ENCODE measurements at places on chromosomes 12 and 14.
A peak's percentile ranks its signal among the peaks of the same experiment; 100 is the strongest.

DNA sequence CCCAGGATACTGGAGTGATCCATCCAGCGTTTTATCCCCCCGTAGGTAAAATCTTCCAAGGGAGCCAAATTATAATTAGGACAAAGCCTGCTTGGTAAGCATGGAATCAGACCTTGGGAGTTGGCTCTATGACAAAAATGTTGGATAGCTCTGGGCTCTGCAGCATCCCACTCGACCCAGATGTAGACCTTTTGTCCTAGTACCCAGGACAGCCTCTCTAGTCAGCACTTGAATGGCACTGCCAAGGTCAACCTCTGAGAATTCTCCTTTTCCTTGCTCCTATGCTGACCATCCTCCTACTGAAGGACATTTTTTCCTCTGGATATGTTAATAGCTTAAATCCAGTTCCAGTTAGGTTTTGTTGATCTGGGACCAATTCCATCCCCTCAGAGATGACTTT lies 104.7 kb upstream of the SLC35F4 start:
- DNase-seq: no peak

- no peak for DNase-seq
Measured at GRCh38 chr12:75981247-75982168, 50.1 kb downstream of the PHLDA1 start.

DNA sequence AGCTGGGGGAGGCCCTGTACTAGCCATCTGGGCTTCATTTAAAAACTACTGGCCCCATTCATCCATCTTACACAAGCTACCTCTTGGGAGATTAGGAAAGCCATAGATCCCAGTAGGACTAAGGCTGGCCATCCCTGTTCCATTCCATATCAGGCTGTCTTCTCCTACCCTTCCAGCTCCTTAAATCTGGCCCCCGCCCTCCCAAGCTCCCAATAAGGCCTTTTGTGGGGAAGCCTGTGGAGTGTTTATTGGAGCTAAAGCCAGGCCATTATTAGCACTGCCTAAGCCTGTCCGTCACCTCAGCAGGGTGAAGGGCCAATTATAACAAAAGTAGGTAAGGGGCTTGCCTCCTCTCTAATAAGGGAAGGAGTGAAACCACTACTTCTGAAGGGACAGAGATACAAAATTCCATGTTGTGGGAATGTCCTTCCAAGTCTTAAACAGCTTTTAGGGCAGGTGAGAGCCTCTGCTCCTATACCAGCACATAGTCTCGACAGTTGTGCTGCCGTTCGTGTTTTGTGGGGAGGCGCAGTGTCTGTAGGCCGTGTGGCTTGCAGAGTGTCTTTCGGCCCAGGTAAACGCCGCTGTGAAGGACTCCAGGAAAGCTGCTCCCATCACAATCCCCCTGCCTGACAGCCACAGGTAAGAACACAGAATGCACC lies 3.7 kb downstream of the MYL6 start:
- DNase-seq: no peak

- DNase-seq: no peak
Measured at GRCh38 chr12:130701402-130701744, 14.7 kb downstream of the RIMBP2 start.

DNA sequence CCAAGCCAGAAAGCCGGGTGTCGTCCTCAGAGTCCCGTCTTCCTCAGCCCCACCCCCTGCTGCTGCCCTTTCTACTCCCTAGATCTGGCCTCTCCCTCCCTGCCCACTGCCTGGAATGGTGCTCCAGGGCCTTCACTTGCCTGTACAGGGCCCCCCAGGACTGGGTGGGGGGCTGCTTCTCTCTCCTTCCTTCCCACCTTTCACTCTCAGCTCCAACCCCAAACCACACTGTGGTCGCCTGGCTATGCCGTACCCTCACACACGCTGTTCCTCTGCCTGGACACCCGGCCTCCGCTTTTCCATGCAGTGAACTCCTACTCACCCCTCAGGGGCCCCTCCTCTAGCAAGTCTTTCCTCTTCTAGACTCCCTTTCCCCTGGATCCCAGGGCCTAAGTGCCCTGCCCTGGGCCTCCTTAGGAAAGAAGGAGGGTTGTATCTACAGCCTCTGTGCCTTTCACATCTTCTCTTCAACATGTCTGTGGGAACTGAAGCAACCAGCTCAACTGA lies 25.5 kb upstream of the DIO3 start:
- no peak for DNase-seq

GRCh38 chr12:108442067-108442466 lies 73.0 kb upstream of the FICD start:
- no peak for DNase-seq

DNA sequence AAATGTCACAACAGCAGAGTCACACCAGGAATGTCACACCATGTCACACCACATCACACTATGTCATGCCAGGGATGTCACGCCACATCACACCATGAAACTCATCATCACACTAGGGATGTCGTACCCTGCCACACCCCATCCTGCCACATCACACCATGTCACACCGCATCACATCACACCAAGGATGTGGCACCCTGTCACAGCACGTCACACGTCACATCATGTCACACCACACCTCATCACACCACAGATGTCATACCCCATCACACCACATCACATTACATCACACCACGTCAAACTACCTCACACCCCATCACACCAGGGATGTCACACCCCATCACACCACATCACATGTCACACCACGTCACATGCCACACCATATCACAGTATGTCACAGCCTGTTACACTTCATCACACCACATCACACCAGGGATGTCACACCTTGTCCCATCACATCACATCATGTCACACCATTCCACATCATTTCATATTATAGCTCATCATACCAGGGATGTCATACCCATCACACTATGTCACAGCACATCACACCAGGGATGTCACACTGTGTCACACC lies 90.9 kb downstream of the TMEM121 start:
- DNase-seq: peak; percentile 53

GRCh38 chr12:107318556-107318805 lies 225.1 kb upstream of the CRY1 start:
- no peak for DNase-seq

- DNase-seq: no peak
Measured at GRCh38 chr14:92040431-92041051, 682 bp upstream of the TRIP11 start.

DNA sequence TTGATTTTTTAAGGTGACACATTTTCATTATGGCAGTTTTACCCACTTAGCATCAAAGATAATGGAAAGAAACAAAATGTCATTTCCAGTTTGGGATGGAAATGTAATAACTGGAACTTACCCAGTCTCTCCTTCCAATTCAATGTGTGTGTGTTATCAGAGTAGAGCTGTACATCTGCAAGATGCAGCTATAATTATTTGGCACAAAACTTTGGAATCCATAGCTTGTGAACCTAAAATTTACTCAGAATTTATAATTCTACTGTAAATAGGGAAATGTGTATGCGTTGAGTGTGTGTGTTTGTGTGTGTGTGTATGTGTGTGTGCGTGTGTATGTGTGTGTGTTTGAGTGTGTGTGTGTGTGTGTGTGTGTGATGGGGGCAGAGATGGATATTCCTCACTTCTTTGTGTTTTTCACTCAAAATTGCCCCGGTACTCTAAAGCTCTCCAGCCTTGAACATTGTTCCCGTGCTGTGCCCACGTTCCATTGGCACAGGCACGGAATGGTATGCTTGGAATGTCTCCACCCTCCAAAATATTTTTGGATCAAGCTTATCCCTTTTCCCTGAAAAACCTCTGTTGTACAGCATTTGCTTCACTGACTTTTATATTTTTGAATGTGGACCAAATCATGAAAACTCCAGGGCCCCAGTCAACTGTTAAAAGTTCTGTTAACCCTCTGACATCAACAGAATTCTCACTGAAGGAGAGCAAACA lies 150.2 kb upstream of the BMP4 start:
- no peak for DNase-seq

GRCh38 chr12:2823483-2823882 lies 11.0 kb downstream of the ITFG2 start:
- DNase-seq: no peak

- peak; percentile 73 for DNase-seq
Measured at GRCh38 chr14:77459072-77459723, 1.3 kb downstream of the AHSA1 start.

DNA sequence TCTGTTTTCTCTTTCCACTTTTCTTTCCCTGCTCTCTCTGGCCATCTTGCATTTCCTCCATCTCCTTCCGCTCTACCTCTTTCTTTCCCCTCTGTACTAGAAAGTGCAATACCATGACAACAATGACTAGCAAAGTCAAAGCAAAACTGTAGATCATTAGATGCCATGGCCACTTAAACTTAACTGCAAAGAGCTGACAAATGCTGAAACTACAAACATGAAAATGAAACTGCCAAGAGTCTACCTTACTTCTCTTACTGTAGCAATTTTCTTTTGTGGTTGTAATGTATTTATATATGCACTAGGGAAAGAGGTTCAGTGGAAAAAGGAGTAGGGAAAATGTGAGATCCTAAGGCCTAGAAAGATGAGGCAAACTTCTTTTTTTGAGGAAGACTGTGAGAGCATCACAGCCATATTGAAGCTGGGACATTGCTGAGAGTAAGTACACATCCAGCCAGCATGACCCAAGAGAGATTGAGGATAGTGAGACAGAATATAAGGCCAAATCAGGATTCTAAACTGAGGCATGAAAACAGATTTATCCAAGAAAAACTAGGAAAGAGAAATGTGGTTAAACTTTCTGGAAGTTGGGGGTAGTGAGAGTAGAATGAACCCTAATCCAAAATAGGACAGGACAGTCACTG lies 276.6 kb upstream of the NAV3 start:
- DNase-seq: no peak

DNA sequence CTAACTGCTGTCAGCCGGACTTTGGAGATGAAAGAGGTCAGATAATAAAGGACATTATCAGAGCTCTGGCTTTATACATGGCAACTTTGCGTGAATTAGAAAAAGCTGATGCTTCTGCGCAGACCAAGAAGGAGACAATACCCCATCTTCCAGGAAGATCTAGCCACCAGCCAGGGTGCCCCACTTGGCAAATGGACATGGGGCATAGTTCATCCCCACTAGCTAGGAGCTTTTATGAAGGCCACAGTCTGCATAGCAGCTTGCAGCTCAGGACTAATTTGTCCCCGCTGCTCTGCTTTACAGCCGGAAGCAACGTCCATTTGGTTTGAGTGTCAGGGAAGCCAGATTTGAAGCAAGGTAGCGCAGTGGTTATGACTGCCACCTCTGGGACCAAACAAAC lies 101.0 kb downstream of the TMEM132C start:
- DNase-seq: peak; percentile 21

DNA sequence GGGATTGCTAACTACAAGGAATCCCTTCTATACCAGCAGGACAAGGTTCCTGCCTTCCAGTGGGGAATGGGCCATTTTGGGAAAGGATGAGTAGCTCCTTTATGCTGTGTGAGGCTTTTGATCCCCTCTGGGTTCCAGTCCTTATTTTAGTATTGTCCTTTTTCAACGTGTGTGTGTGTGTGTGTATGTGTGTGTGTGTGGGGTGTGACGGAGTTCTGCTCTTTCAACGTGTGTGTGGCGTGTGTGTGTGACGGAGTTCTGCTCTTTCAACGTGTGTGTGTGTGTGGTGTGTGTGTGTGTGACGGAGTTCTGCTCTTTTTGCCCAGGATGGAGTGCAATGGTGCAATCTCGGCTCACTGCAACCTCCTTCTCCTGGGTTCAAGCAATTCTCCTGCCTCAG lies 27.4 kb downstream of the RAB35 start:
- DNase-seq: no peak

GRCh38 chr12:211142-211465 lies 2.9 kb downstream of the SLC6A12 start:
- no peak for DNase-seq

DNA sequence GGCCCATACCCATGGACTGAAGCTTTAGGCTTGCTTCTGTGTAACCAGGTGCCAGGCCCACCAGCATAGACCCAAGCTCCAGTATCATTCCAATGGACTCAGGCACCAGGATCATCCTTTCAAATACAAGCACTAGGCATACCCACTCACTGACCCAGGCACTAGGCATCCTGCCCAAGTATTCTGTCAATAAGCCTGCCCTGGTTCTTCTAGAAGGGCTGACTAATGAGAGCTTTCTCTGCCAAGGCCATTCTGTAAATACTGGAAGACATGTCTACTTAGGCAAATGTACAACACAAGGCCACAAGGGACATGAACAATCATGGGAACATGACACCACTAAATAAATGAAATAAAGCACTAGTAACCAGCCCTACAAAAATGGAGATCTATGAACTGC lies 352.2 kb downstream of the FSCB start:
- DNase-seq: no peak

DNA sequence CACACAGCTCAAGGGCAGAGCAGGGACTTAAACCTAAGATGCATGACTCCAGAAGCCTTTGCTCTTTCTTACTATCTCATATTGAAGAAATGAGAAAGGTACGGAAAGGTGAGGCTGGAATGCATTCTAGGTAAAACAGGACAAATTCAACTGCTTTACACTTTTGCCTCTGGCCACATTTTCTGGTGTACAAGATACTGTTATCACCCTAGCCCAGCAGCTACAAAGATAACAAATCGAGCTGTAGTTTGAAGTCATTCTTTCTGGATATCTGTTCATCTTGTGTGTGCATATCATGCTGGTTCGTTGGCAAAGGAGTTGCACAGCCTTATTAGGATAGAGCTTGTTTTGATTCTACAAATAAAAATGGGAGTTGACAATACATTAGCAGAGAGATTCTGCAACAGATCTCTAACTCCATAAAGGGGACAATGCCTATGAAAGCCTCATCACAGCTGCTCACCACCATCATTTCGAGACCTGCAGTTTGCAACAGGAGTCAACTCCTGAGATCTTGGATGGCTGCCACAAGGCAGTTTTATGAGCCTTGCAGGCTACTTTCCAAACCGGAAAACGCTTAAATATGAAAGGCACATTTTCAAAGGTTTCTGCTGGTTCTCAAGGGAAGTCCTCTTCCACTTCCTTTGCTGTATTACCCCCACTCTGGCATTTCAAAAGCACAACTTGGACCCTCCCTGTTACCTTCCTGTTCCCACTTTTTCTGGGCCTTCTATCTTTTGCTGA lies 64.9 kb downstream of the STXBP6 start:
- DNase-seq: no peak

GRCh38 chr14:61476754-61477410 lies 155.5 kb downstream of the PRKCH start:
- peak; percentile 90 for DNase-seq

- no peak for DNase-seq
Measured at GRCh38 chr14:101834397-101834796, 72.9 kb downstream of the PPP2R5C start.

GRCh38 chr14:88516861-88517357 lies 37.9 kb downstream of the PTPN21 start:
- DNase-seq: no peak

DNA sequence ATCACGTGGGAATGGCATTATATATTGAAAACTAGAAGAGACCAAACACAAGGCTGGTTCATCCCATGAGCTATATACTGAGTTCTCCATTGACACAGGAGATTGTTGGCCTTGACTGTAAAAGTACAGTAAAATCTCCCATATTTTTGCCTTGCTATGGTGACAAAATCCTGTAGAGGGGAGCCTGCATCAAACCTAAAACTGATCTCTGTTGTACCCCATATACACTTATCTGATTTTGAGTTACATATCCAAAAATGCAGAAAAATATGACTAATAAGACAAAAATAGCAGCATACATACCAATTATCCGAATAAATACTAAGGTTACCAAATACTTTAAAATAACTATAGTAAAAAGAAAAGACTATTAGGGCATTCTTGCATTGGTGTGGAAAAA lies 60.4 kb downstream of the TMTC3 start:
- no peak for DNase-seq

- DNase-seq: no peak
Measured at GRCh38 chr12:117129391-117129790, 30.2 kb upstream of the TESC start.

GRCh38 chr12:49969027-49969426 lies 3.7 kb upstream of the AQP6 start:
- DNase-seq: no peak
